ENCODE measurements at places on chromosomes 5 and 9.

DNA sequence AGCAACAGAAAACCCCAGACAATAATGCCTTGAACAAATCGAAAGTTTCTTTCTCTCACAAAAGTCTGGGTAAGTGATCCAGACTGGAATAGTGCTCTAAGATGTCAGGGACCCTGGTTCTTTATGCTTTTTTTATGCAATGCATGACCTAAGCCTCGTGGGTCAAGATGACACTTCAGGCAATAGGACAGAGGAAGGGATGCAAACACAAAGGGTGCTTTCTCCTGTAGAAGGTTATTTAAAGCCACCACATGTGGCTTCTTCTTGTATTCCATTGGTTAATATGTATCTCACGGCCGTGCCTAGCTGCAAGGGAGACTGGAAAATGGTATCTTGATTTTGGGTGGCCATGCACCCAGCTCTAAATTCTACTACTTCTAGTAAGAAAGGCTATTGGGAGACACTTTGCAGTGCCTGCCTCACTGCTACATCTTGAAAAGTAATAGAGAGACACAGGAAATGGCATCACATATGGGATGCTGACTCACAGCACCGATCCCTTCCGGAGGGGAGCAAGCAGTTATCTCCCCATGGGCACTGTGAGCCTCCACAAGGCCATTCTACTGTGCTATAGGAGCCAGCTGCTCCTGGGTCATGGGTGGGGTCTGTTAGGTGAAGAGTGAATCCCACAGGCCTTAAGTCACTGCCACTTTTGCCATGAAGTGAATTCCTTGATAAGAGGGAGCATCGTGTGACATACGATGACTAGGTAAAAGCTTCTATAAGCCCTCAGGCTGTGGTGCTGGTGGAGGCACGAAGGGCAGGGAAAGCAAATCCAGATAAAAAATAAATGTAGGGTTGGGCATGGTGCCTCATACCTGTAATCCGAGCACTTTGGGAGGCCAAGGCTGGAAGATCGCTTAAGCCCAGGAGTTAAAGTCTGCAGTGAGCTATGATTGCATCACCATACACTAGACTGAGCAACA lies 32.5 kb upstream of the RAB14 start:
- DNase-seq, result no peak

DNA sequence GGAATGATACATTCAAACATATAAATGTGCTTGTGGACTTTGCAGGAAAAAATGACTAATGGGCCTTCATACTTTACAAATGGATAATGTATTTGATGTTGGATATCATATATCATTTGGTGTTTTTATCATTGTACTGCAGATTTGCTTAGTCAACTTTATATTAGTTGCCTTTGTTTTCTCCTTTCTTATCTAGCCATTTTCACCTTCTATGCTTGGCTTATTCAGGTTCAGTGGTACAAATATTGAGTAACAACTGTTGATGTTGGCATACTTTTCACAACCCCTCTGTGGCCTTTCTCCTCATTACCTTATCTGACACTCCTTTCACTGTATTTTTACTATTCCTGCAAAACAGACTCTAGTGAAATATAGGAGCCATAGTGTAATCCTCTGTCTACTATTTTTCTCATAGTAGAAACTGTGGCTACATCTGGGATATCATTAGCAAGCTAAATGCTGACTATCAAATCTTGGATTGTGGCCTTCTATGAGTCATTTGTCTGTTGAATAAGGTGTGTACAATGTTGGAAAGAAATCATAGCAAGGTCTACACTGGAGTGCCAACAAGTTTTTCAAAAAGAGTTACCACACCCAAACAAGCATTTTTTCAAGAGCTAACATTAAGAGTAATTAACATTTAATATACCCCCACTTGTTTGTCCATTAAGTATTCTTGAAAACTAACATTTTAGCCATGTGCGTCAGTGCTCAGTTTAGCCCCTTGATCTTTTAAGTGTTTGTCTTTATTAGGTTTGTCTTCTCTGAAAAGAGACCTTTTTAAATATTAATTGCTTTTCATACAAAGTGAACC lies 330.1 kb downstream of the ADGRV1 start:
- no peak for DNase-seq

GRCh38 chr5:72817076-72817481 lies 618 bp downstream of the TNPO1 start:
- peak; percentile 71 for DNase-seq

GRCh38 chr9:125470189-125470588 lies 208.6 kb downstream of the GAPVD1 start:
- DNase-seq, result no peak

- peak; percentile 89 for DNase-seq
These were observed at the start of gene JMY for GRCh38 chr5:79235634-79236361. TSS of gene JMY (plus strand) at chr5:79236131. CDS start at chr5:79236651, 520 bp downstream.

Measured in activated CD8-positive, alpha-beta memory T cell treated with anti-CD3 and anti-CD28 coated beads, Interleukin-2, amount 50 U/mL, for 48 hours (primary cell).